ENCODE measurements at places on chromosomes 16 and 17.
A peak's percentile ranks its signal among the peaks of the same experiment; 100 is the strongest.

DNA sequence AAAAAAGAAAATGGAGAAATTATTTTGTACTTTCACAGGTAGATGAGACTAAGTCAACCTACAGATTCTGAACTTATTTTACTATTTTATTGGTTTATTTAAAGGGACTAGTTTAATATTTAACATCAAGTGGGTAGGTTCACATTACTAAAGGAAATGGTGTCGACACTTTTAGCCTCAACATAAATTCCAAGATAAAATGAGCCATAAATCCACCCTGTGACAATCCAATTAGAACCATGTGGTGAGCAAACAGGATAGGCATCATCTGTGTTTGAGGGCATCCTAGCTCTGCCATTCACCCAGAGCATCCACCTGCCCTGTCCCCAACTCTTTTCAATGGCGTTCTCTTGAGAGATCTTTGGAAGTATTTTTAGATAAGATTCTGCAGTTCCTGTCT lies 92.8 kb upstream of the PMFBP1 start:
- no peak for DNase-seq

DNA sequence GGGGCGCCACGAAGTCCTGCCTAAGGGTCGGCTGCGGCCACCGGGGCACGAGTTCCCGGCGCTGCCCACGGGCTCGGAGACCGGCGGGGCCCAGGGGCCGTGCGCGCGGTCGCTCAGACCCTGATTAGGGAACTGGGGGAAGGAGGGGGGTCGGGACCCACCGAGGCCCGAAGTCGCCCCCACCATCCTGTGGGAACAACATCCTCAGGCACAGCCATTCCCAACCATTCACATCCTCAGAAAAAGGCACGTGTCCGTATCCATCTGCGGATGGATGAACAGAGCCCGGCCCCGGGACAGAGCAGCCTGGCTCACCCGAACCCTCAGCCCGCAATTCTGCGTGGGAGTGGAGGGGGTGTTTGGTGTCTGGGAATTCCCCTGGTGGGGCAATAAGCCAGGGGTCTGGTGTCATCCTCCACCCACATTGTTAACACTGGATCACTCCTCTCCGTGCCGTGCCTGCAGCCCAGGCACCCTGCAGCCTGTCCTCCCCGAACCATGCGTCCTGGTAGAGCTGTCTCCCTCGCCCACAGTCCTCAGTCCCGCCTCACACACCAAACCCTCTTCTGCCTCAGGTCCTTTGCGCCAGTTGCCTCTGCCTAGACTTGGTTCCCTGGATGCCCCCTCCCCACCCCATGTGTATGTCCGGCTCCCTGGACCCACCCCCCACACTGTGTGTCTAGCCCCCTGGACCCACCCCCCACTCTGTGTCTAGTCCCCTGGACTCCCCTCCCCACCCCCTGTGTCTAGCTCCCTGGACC lies 789 bp upstream of the CCDC57 start:
- no peak for DNase-seq

DNA sequence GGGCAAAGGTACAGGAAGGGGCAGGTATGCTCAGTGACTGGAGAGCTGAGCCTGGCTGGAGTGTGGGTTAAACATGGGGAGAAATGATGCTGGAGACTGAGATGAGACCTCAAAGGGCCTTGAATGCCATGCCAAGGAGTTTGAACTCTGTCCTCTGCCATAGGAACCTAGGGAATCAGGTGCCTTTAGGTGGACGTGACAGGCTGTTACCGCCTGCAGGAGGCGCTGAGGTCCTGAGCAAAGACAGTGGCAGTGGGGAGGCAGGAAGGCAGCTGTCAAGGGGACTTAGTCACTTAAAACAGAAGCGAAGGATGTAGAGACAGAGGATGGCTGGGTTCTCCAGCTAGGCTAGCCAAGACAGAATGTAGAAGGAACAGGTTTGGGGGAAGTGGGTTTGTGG lies 9.1 kb downstream of the PSMB3 start:
- no peak for DNase-seq

GRCh38 chr16:53789137-53789536 lies 85.2 kb downstream of the FTO start:
- no peak for DNase-seq

- DNase-seq, result no peak
Observed at GRCh38 chr16:56836410-56837230, 28.4 kb upstream of the SLC12A3 start.

DNA sequence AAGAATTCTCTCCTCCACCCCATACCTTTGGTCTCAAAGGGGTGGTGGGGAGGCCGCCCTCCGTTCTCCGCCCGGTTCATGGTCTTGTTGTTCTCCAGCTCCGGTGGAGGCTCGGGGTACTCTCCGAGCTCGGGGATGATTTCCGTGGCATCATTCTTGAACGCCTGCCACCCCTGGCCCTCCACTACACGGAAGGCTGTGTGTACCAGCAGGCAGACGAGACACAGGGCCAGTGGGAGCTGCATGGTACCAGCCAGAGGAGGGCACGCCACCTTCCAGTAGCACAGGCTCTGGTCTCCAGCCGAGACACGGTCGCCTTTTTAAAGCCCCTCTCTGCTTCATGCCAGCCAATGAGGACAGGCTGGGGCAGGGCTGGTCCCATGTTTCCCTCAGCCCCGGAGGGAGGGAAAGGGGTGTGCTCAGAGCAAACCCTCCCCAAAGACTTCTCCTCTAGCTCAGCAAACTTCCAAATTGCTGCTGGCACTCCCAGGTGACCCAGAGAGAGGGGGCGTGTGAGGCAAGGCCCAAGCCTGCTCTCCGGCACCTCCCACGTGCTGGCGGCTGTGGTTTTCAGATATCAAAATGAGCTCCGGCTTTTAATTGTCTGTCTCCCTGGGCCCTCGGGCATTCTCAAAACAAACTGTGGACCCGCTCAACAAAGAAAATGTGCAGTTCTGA lies at the start of gene SOST:
Gene SOST, minus strand, starts transcription at position 295 of the 678 bp plus-strand sequence. Its CDS starts 50 bp downstream, at position 245.
- no peak for DNase-seq

DNA sequence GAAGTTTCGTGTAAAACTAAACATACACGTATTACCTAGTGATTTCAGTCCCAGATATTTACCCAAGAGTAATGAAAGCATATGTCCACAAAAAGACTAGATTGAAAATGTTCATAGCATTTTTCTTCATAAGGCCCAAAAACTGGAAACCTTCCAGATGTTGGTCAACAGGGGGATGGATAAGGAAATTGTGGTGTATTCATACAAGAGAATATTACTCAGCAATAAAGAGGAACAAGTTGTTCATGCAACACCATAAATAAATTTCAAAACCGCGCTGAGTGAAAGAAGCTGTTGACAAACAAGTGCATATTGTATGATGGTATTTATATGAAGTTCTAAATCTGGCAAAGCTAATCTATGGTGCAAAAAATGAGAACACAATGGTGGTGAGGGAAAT lies 54.1 kb upstream of the NFAT5 start:
- DNase-seq, result no peak

DNA sequence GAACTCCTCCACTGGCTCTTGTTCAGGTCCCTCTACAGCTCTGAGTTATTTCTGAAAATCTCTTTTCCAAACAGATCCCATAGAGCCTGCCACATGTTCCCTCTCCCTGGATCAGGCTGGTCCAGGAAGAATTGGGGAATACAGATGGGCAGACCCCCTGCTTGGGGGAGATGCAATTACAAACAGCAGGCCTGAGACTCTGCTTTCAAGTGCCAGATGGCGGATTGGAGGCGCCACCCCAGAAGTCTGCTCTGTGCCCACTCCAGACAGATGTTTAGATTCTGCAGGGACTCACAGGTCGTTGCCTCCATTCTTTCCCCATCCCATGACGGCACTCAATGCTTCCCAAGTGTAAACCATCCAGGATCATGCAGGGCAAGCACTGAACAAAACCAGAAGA lies 316.6 kb downstream of the SLC39A11 start:
- DNase-seq, result no peak

GRCh38 chr17:76504117-76504516 lies 2.9 kb upstream of the RHBDF2 start:
- DNase-seq, result no peak

DNA sequence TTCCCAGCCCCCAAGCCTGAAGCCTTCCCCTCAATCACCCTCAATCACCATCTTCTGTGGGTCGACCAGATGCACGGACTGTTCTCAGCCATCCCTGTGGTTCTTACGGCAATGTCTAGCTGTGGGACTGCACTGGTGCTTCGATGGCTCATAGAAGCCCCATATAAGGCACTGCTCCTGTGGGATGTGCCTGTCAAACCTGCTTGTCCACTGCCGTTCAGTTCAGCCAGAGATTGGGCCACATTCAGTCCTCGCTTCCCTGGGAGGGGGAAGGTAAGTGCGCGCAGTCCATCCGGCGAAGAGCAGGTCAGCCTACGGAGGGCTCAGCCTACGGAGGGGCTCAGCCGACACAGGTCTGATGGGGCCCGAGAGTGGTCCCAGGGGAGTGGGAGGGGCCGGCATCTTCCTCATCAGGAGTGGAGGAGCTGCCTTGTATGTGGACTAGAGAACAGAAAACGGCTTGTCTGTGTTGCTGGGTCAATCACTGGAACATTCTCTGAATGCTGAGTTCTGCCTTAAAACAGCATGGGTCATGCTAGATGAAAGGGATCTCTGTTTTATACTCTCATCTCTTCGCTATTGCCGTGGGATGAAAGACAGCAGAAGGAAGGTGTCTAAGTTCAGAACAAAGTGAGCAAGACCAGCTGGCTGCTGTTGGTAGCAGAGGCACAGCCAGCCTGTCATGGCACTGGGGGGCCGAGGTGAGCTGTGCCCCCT lies at the start of gene CARD14:
Gene CARD14, plus strand, starts transcription at position 247 of the 717 bp plus-strand sequence. CDS start 11,409 bp downstream, outside the sequence.
- DNase-seq, result no peak

GRCh38 chr16:1793578-1794220 lies at the start of gene IGFALS:
IGFALS (minus strand) TSS chr16:1793705; CDS start chr16:1793652, 53 bp downstream.
- DNase-seq, result no peak

- DNase-seq, result no peak
Observed at GRCh38 chr16:49056546-49056945, 225.1 kb downstream of the CBLN1 start.

DNA sequence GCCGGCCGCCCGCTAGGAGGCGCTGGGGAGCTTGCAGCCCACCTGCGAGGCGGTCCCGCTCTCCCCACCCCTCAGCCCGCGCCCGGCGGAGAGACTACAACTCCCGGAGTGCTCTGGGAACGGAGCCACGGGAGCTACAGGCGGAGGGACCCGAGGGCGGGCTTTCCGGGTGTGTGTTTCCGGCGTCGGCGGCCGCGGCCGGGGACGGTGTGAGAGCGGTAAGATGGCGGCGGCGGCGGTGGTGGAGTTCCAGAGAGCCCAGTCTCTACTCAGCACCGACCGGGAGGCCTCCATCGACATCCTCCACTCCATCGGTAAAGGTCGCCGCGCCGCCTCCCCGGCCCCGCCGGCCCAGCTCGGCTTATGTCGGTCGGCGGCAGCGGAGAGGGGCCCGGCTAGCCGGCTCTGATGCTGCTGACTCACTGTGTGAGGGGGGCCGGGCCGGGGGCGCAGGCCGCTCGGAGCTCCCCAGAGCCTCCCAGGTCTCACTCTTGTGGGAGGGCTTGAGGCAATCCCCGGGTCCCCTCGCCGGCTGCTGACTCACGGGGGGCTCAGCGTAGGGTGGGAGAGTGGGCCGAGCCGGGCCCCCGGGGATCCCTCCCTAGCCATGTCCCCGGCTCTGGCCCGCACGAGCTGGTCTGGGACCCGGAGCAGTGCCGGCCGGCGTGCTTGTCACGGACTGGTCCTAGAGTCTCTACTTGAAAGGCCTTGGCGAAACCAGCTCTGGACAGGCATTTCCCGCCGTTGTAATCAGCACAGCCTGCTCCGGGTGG lies at the start of gene PSMD11:
Gene PSMD11, plus strand, starts transcription at position 210 of the 773 bp plus-strand sequence. Its CDS starts 14 bp downstream, at position 224.
- peak; percentile 99 for DNase-seq

- no peak for DNase-seq
Observed at GRCh38 chr17:17840751-17841591, 4.2 kb upstream of the SREBF1 start.

DNA sequence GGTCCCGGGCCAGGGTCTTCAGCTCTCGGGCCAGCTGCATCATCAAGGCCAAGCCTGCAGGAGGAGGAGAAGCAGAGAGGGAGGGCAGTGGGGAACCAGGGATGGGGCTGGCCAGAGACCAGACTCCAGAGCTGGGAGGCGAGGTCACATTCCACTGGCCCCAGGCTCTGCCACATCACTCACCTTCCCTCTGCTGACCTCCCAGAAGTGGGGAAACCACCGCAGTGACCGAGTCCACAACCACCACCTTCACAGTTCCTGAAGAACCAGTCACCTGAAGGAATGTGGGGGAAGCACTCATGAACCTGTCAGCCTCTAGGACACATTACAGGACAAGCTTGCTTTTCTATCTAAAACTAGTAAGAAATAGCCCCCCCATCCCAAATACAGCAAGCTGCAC lies 16.4 kb downstream of the RAD51D start:
- DNase-seq, result no peak

DNA sequence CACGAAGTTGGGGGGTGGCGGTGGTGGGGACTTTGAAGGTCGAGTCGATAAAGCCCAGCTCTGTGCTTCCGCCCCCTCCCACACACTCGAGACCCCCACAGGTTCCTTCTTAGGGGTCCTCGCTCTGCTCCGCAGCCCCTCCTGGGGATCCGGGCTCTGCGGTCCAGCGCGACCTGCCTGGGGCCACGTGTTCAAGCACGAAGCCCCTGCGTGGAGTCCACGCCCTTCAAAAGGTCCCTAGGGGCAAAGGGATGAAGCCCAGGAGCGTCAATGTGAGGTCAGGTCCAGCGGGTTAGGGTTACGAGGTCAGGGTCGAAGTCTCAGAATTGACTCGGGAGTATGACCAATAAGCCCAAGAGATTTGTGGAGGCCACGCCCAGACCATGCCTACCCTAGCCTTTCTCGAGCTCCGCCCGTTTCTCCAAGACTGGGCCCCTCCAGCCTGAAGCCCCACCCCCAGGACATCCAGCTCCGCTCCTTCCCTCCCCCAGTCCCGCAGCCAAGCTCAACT lies 786 bp upstream of the CACNA1G start:
- no peak for DNase-seq

DNA sequence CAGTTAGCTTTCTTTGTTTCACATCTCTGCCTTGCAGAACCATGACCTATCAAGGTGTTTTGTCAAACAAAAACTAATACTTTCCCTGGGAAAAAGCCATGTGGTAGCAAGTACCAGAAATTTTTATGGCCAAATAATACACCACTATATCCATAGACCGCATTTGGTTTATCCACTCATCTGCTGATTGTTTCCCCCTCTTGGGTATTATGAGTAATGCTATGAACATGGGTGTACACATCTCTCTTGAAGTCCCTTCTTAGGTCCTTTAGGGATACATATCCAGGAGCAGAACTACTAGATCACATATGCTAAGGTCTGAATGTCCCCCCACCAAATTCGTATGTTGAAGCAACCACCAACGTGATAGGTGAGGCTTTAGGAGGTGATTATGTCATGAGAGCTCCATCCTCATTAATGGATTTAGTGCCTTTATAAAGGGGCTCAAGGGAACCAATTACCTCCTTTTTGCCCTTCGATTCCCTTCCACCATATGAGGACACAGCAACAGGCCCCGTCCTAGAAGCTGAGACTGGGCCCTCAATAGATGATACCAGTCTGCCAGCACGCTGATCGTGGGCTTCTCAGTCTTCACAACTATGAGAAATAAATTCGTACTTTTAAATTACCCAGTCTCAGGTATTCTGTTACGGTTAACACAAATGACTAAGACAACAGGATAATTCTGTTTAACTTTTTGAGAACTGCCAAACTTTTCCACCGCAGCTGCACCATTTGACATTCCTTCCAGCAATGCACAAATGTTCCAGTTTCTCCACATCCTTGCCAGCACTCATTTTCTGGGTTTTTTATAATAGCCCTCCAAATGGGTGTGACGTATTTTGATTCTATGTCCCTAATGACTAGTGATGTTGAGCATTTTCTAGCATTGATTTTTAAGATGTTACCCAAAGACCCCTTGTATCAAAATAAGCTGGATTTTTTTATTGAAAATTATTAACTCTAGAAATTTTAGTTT lies 30.0 kb downstream of the SIAH1 start:
- no peak for DNase-seq
